ENCODE measurements at places on chromosomes 6 and 20. TPM values are rescaled to one million over a fixed set of nuclear protein-coding genes. Genes with fewer than 3 reads are reported as not detected.

RNF114 gene
- 84.9 TPM for total RNA-seq

SLC12A5 gene
- 1.3 TPM for total RNA-seq

AURKA gene
- total RNA-seq = 133 TPM

PRSS35 gene
- total RNA-seq = 0.69 TPM

HLA-DMA gene
- total RNA-seq = 3.4 TPM

TUBB2A gene
- total RNA-seq = 118 TPM

HLA-DOB gene
- total RNA-seq = 0.13 TPM

CDKAL1 gene
- total RNA-seq = 13.5 TPM

TGM3 gene
- not detected for total RNA-seq

OOEP gene
- not detected for total RNA-seq

NKX2-4 gene
- 3.1 TPM for total RNA-seq

All from HT1080 (cell line).